ENCODE measurements at places on chromosomes 6 and 20. TPM values are rescaled to one million over a fixed set of nuclear protein-coding genes. Genes with fewer than 3 reads are reported as not detected.

GRCh38 chr6:138088326-138088762 lies 18.9 kb downstream of the PERP start:
- peak overlapping the region; percentile 83 for H3K27ac ChIP-seq
- H3K27me3 ChIP-seq: no peaks in the 10 kb centered on the region
- H3K4me1 ChIP-seq: peaks cover 21% of the 10 kb centered on the region
- no peak for DNase-seq
- H3K36me3 ChIP-seq: peaks cover 41% of the 10 kb centered on the region

- no peak overlapping the region for H3K27ac ChIP-seq
- no peaks in the 10 kb centered on the region for H3K4me1 ChIP-seq
- no peak overlapping the region for H3K4me3 ChIP-seq
Observed at GRCh38 chr6:52243282-52243893, 912 bp downstream of the IL17F start.

DNA sequence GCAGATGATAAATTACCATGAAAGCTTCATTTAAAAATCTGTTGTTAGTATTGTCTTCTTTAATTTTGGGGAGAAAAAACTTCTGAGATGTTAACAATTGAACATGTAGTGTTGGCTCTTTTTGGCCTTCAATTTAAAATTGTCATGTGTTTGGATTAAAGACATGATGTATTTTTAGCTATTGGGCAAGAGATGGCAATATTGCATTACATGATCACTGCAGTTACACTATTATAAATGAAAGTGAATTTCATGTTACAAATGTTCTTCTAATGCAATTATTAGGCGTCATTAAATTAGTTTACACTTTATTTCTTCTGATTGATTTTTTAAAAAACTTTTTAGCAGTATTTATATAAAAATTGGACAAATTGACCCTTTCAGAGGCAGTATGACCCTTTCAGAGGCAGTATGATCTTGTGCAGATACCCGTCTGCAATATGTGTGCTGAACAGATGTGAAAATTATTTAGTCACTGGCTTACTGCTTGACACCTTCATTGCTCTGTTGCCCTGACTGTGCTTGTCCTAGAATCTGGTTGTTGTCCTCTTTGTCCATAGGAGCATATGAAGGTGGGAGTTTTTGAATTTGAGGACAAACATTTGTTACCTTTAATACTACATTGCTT lies 25.8 kb downstream of the CDKAL1 start:
- peaks cover 5% of the 10 kb centered on the region for H3K4me1 ChIP-seq
- no peaks in the 10 kb centered on the region for H3K27me3 ChIP-seq
- no peak overlapping the region for H3K4me3 ChIP-seq
- DNase-seq: no peak

DNA sequence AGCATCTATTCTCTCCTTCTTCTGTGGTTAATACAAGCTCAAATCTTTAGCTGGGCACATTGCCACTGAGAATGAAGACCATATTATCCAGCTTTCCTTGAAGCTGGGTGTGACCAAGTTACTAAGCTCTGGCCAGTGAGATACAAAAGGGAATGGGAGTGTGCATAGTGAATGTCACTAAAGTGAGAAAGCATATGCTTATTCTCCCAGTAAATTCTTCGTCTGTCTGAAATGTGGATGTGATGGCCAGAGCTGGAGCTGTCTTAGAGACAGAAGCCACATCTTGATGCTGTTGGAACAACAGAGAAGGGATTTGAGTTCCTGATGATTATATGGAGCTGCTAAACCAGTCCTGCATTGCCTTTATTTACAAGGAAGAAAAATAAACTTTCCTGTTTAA lies 60.1 kb downstream of the SESN1 start:
- H3K4me3 ChIP-seq: no peak overlapping the region
- H3K4me1 ChIP-seq: no peaks in the 10 kb centered on the region
- no peaks in the 10 kb centered on the region for H3K36me3 ChIP-seq
- no peak overlapping the region for H3K27ac ChIP-seq
- DNase-seq: no peak

DNA sequence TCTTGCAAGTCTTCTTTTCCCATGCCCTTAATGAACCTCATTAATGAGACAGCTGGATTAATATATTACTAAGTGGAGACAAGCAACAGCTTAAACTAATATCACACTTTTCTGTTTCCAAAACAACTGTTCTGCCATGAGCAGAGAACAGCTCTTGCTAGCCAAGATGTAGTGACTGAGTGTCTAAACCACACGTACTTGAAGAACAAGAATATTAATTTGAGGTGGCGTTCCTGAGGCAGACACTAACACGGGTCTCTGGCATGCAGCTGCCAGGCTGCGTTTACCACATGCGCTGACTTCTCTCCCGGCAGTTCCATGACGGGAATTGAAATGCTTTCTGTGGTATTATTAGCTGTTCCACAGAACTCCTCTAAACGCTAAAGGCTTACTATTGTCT lies 80.6 kb downstream of the FNDC1 start:
- H3K27ac ChIP-seq: no peak overlapping the region
- no peaks in the 10 kb centered on the region for H3K4me1 ChIP-seq
- H3K27me3 ChIP-seq: no peaks in the 10 kb centered on the region
- no peak overlapping the region for H3K4me3 ChIP-seq
- no peak for DNase-seq

- peak overlapping the region; percentile 5 for H3K4me3 ChIP-seq
- peak overlapping the region; percentile 89 for H3K27ac ChIP-seq
- no peaks in the 10 kb centered on the region for H3K27me3 ChIP-seq
- DNase-seq: no peak
- H3K36me3 ChIP-seq: no peaks in the 10 kb centered on the region
Observed at GRCh38 chr20:46990017-46990595, 95.5 kb downstream of the EYA2 start.

Gene SUMO4
- not detected for total RNA-seq
